NCI-H1092 treated with DMSO at 0.1 percent for 48 hours (cell line): ENCODE measurements at places on chromosomes 6 and 20.

DNA sequence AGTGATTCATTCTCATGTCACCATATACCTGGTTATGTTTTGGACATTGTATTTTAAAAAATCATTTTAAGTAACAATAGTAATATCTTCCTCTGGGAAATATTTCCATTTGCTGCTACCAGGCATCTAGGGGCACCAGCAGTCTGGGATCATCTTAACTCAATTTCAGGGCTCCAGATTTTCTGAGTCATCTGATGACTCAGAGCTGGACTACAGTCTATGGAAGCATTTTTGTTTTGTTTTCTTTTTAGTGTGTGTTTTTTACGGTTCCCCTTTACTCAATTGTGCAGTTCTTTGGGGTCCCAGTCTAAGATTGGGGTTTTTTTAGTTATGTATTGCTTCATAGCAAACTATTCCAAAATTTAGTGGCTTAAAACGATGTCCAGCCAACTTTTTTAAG, 5.7 kb upstream of the FKBP5 start:
- no peak for DNase-seq

GRCh38 chr6:47964969-47965368, 146.0 kb downstream of the PTCHD4 start:
- DNase-seq: no peak

GRCh38 chr6:3915076-3915791, 66.1 kb downstream of the FAM50B start:
- DNase-seq: no peak

GRCh38 chr6:143598466-143599080, 79.2 kb upstream of the PHACTR2 start:
- no peak for DNase-seq

GRCh38 chr6:90414352-90414751, 117.7 kb upstream of the BACH2 start:
- no peak for DNase-seq

DNA sequence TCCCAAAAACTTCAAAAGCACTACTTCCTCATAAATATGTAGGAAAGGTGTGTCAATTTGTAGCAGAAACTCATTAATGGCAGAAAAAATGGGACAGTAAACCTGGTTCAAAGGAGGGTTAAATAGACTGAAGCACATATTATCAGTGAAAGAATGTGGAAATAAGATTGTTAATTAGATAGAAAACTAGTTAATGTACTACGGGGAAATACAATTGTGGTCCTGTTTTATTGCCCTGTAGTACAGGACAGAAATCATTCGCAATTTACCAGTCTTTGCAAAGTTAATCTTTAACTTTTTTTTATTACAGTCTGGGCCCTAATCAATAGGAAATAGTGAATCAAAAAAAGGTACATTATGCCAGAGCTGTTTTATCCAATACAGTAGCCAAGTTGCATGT, 82.0 kb upstream of the PAK5 start:
- no peak for DNase-seq
